ENCODE measurements at places on chromosomes 12 and 14.

GRCh38 chr14:78088916-78089315, 81.3 kb upstream of the NRXN3 start:
- no peak for DNase-seq

DNA sequence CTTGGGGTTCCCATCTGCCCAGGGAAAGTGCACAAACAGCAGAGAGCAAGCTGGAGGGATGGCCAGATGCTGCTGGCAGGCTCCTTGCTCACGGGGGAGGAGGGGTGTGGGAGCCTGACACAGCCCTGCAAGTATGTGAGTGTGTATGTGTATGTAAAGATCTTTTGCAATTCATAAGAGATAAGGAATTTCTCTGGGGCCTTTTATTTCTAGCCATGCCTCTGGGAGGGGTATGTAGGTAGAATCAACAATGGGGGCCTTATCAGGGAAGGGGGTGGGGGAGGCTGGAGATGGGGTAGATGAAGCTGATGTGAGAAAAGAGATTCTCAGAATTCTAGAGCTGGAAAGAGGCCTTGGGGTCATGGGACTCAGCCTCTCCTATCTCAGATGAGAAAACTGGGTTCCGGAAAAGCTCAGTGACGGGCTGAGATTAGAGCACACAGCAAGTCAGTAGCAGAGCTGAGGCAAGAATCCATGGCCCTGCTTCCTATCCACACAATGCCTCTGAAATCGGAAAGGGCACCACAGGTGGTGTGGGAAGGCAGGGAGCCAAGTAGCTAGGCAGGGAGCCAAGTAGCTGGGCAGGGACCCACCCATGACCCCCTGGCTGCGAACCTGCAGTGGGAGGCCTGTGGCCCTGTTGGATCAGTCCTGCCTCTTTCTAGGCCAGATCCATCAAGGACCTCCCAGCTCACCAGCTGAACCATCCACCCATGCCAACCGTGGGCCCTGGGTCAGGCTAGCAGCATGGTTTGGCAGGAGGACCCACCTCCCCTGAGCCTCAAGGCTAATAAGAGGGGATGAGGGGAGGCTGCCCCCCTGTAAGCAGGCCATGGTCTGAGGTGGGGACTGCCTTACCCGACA, 54.7 kb downstream of the PLEKHG3 start:
- no peak for DNase-seq

GRCh38 chr12:56878010-56878339, 56.2 kb downstream of the SDR9C7 start:
- no peak for DNase-seq

GRCh38 chr12:125254236-125254635, 189.0 kb downstream of the AACS start:
- no peak for DNase-seq

DNA sequence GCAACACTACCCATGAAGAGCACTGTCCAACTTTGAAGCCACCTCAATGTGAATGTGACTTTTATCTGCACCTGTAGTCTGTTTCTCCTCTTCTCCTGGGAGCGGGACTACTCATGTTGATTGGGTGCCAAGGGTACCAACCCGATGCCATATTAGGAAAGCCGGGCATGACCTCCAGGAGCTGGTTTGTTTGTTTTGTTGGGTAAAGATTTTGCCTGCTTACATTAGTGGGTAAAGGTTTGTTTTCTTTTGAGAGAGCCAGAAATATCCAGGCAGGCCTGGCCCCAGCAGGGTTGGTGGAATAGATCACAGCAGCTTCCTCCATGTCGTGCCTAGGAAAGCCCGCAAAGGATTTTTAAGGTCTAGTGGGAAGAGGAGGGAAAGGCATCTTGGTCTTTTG, 19.7 kb upstream of the ITPK1 start:
- no peak for DNase-seq

DNA sequence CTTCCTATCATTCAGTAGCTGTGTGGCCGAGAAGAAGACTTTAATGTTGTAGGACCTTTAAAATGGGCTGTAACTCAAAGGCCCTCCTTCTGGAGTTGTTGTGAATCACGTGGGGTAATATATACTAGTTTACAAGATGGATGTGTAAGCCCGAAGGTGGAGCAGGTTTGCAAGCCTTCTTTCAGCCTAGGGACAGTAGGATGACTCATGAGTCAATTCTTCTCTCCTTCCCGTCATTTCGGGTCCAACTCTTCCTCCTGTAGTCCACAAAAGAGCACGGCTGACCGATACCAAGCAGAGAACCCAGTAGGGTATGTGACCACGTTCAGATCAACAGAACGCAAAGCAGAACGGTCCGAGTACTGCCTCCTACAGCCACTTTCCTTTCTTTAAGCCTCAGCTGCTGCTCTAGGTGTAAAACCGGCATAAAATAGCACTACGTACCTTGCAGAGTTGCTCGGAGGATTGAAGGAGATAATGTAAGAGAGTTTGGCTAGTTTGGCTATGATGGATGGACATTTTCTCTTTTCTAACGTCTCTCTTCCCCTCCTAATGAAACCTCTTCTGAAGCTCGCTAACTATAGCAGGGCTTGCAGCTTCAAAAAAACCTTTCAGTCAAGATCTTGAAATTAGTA, 1.3 kb upstream of the RASSF3 start:
- DNase-seq = no peak

GRCh38 chr14:75063491-75064204, at the start of gene ACYP1:
ACYP1 (minus strand) TSS chr14:75064024; CDS start chr14:75063553, 471 bp downstream.
- DNase-seq = peak; percentile 91

DNA sequence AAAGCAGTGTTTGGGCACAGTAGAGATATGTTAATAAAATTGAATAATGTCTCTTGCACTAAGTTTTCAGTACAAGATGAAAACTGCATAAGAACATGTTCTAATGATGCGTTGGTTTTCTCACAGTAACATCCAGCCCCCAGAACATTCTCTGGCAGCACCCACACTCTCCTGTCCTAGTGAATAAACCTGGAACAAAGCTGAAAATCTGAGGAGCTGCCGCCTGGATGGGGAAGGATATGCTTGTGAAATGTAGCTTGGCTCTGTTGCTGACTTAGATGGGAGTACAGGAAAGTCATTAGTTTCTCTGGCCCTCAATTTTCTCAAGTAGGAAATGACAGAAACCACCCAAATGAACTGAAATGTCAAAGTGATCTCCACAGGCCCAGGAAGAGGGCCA, 323.8 kb downstream of the APAF1 start:
- DNase-seq = no peak

- DNase-seq = no peak
These were observed 162.5 kb upstream of the RTL1 start for GRCh38 chr14:101065696-101066694.

GRCh38 chr12:51480978-51481377, 56.3 kb downstream of the SLC4A8 start:
- no peak for DNase-seq

DNA sequence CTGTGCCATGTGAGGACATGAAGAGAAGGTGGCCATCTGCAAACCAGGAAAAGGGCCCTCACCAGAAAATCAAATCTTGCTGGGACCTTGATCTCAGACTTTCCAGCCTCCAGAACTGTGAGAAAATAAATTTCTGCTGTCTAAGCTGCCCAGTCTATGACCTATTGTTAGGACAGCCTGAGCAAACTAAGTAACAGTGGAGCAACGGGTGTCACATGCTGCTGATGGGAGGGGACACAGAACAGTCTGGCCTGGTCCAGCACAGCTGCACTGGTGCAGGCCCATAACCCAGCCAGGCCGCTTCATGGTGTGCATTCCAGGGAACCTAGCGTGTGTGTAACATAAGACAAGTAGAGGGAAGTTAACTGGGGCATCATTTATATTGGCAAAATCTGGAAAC, 42.1 kb downstream of the GRIP1 start:
- no peak for DNase-seq

GRCh38 chr12:89250636-89251035, 101.7 kb downstream of the DUSP6 start:
- DNase-seq = no peak

- DNase-seq = no peak
These were observed 868 bp downstream of the COX8C start for GRCh38 chr14:93347850-93348249.

GRCh38 chr14:98900798-98901197, 371.2 kb downstream of the BCL11B start:
- no peak for DNase-seq

Measured in renal pelvis (tissue), 12 donors.